ENCODE measurements at places on chromosomes 3 and 15. TPM values are rescaled to one million over a fixed set of nuclear protein-coding genes. Genes with fewer than 3 reads are reported as not detected.

GRCh38 chr15:25439369-25439836, 579 bp upstream of the UBE3A start:
- no peak for DNase-seq
- peaks cover 22% of the 10 kb centered on the region for H3K4me1 ChIP-seq
- H3K4me3 ChIP-seq: peak overlapping the region; percentile 91
- H3K27me3 ChIP-seq: no peaks in the 10 kb centered on the region

- H3K4me1 ChIP-seq: peaks cover 63% of the 10 kb centered on the region
- no peaks in the 10 kb centered on the region for H3K27me3 ChIP-seq
- DNase-seq: no peak
Observed at GRCh38 chr15:65821070-65821469, 29.0 kb upstream of the DENND4A start.

DNA sequence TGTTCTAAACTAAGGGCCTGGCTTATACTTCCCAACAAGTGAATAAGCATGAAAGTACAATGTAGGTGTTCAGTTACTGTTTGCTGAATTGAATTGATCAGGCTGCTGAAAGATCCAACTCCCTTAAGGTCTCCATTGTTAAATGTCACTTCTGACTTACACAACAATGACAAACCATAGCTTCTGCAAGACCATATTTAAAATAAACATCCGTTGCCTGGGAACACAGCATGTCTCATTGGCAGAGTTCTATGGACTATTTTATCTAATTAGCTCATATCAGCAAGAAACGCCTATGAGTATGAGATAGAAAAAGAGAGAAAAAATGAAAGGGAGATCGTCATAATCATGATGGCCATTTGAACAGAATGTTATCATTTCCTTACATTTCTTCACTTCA, 605.4 kb downstream of the FGF12 start:
- DNase-seq: no peak
- H3K27ac ChIP-seq: no peak overlapping the region
- H3K36me3 ChIP-seq: no peaks in the 10 kb centered on the region
- H3K4me3 ChIP-seq: no peak overlapping the region
- H3K4me1 ChIP-seq: peaks cover 6% of the 10 kb centered on the region

GRCh38 chr3:186896875-186897274, 33.5 kb upstream of the ST6GAL1 start:
- H3K27ac ChIP-seq: no peak overlapping the region
- no peaks in the 10 kb centered on the region for H3K27me3 ChIP-seq
- H3K36me3 ChIP-seq: no peaks in the 10 kb centered on the region
- H3K4me1 ChIP-seq: peaks cover 14% of the 10 kb centered on the region
- DNase-seq: no peak

DNA sequence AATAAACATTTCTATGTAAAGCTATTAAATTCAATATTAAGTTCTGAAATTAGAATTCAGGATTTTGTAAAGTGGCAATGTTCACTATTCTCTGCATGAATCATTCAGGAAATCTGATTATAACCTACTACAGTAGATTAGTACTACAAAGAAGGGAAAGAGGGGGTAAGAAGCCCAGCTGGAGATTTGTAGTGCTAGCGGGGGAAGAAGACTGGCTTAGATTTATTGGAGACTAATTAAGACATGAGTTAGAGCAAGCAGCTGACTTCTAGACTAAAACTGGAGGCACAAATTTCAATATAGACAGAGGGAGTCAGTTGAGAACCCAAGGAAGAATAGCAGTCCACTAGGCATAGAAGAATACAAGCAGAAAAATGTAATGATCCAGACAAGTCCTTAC, 55.8 kb upstream of the SETMAR start:
- no peak overlapping the region for H3K27ac ChIP-seq
- no peaks in the 10 kb centered on the region for H3K27me3 ChIP-seq
- no peaks in the 10 kb centered on the region for H3K4me1 ChIP-seq
- H3K36me3 ChIP-seq: no peaks in the 10 kb centered on the region

- no peaks in the 10 kb centered on the region for H3K4me1 ChIP-seq
- no peak overlapping the region for H3K27ac ChIP-seq
- no peaks in the 10 kb centered on the region for H3K27me3 ChIP-seq
- DNase-seq: no peak
Observed at GRCh38 chr15:99068186-99068585, 36.7 kb upstream of the SYNM start.

DNA sequence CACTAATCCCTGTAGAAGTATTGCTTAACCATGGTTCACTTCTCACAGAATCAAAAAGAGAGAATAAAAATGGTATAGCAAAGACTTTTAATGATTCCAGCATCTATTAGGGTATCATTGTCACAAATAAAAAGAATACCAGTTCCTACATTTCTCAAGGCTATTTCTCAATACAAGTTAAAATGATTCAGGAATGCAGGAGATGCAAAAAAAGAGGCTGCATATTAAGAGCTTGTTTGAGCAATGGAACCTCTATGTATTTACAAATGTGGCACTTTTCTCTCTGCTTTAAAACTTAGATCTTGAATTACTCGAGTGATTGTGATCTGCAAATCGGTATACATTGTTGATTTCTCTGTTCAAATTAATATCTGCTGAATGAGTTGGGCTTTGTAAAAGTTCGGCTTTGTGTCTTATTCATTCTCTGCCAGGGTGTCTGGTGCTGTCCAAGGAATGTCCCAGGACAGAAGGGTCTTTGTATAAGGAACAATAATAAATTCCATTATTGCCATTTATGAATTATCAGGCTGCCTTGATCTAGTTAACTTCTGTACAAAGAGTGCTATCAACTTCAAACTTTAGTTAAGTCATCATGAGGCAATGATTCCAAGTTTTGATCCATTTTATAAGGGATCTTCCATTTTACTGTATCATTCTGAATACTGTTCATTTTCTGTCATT, 364.2 kb downstream of the RBMS3 start:
- no peak overlapping the region for H3K27ac ChIP-seq
- H3K4me1 ChIP-seq: no peaks in the 10 kb centered on the region
- no peaks in the 10 kb centered on the region for H3K27me3 ChIP-seq
- H3K4me3 ChIP-seq: no peak overlapping the region
- no peak for DNase-seq
- H3K36me3 ChIP-seq: no peaks in the 10 kb centered on the region

GRCh38 chr3:109081746-109082510, 36.0 kb downstream of the MORC1 start:
- H3K4me3 ChIP-seq: no peak overlapping the region
- no peak overlapping the region for H3K27ac ChIP-seq
- DNase-seq: peak; percentile 71
- H3K4me1 ChIP-seq: peaks cover 3% of the 10 kb centered on the region
- H3K27me3 ChIP-seq: no peaks in the 10 kb centered on the region

- no peaks in the 10 kb centered on the region for H3K27me3 ChIP-seq
- no peak overlapping the region for H3K4me3 ChIP-seq
- no peaks in the 10 kb centered on the region for H3K36me3 ChIP-seq
- no peak for DNase-seq
Observed at GRCh38 chr3:140726066-140726465, 48.2 kb downstream of the TRIM42 start.

DNA sequence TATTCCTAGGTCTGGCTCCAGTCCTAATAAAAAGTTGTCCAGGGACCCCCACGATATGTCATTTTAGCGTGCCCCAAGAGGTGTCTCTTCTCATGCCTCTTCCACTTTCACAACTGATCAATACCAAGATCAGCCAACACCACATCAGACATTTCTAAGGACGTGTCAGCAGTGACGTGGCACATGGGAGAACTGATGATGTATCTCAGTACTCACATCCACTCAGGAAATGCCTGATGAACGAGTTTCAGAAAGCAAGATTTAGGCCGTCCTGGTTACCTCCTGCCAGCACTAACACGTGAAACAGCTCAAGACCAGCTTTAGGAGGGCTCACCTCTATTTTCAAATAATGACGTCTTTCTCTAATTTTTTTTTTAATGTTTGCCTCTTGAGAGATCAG, 19.6 kb downstream of the VGLL4 start:
- H3K4me1 ChIP-seq: peaks cover 14% of the 10 kb centered on the region
- H3K27ac ChIP-seq: no peak overlapping the region
- no peak for DNase-seq
- peaks cover 3% of the 10 kb centered on the region for H3K36me3 ChIP-seq
- no peaks in the 10 kb centered on the region for H3K27me3 ChIP-seq
- H3K4me3 ChIP-seq: no peak overlapping the region

DNA sequence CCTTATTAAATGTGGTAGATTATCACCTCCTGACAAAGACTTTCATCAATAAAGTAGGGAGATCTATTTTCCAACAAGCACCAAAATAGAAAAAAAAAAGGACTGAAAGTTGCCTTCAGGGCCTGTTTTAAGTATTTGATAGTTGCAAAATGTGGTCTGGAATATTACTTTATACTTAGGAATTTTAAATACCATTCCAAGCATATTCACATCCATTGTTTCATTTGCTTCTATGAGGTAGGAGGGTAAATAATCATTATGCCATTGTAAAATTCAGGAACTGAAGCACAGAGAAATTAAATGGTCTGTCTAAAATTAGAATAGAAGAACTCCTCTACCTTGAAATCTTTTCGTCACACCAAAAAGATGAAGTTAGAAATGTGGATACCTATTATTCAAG, 110.0 kb downstream of the TMCC1 start:
- no peaks in the 10 kb centered on the region for H3K4me1 ChIP-seq
- H3K27ac ChIP-seq: no peak overlapping the region
- no peaks in the 10 kb centered on the region for H3K27me3 ChIP-seq
- H3K36me3 ChIP-seq: no peaks in the 10 kb centered on the region
- no peak overlapping the region for H3K4me3 ChIP-seq

FOXB1 gene
- total RNA-seq: not detected

P2RY12 gene
- 0.73 TPM for total RNA-seq

ONECUT1 gene
- not detected for total RNA-seq

INSYN1 gene
- total RNA-seq: not detected

TMEM158 gene
- not detected for total RNA-seq

CPNE4 gene
- not detected for total RNA-seq

All from B cell (primary cell).